Right atrium auricular region (tissue), 2 donors: ENCODE measurements at places on chromosomes 7 and 10. TPM values are rescaled to one million over a fixed set of nuclear protein-coding genes. Genes with fewer than 3 reads are reported as not detected.
A peak's percentile ranks its signal among the peaks of the same experiment; 100 is the strongest.

The FRMD4A gene
- 15.9 TPM for total RNA-seq

The HIF1AN gene
- total RNA-seq: 11.3 TPM

The CRHR2 gene
- 0.47 TPM for total RNA-seq

The SLC4A2 gene
- total RNA-seq: 114 TPM

The NPY4R gene
- total RNA-seq: not detected

- H3K27me3 ChIP-seq: no peaks in the 10 kb centered on the region
- H3K4me1 ChIP-seq: no peaks in the 10 kb centered on the region
- H3K36me3 ChIP-seq: no peaks in the 10 kb centered on the region
- no peak overlapping the region for H3K4me3 ChIP-seq
- no peak overlapping the region for H3K27ac ChIP-seq
Measured at GRCh38 chr7:88291398-88292173, 15.1 kb downstream of the STEAP4 start.

DNA sequence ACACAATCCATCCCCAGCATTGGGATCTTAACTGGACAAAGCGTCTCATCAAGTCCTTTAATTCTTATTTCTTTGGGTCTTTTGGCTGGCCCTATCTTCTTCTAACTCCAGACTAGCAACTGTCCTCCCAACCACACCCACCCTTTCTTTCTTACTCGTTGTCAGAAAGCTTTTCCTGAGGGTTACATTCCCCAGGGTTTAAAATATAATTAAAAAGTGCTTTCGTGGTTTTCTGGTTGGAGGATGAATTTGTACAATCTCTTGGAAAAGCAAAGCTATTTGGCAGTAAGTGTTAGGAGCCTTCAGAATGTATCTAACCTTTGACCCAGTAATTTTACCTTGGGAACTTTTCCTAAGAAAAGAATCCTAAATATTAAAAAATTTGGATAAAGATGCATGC, 10.4 kb upstream of the ITGB8 start:
- no peaks in the 10 kb centered on the region for H3K4me1 ChIP-seq
- no peak overlapping the region for H3K4me3 ChIP-seq
- no peak for DNase-seq
- no peaks in the 10 kb centered on the region for H3K27me3 ChIP-seq

DNA sequence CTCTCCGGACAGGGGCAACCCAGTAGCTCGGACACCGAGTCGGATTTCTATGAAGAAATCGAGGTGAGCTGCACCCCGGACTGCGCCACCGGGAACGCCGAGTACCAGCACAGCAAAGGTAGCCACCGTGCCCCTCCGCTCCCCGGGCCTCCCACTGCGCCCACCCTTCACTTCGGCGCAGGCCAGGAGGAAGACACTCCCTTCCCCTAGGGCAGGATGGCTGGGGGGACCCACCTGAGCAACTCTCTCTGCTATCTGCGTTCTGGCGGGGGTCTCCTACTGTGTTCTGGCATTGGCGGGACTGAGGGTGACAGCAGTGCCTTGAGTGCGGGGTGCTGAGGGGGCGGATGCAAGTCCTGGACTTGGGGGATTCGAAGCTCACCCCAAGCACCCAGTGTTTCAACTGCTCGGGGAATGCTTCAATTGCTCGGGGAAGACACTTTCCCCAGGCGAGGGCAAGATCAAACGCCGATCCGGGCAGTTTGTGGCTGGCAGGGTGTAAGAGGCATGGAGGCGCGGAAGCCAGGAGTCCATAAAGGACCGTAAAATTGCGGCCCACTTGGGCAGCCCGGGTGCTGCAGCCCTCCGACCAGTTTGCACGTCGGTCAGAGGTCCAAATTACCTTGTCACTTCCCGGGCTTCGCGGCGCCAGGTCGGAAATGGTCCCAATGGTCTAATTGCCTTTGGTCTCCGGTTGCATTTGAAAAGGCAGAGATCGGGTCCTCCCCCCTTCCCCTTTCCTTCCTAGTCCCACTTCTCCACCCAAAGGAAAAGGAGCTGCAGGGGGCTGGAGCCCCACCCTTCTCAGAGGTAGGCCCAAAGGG, 950 bp downstream of the EVX1 start:
- H3K27me3 ChIP-seq: peaks cover 64% of the 10 kb centered on the region
- H3K27ac ChIP-seq: no peak overlapping the region
- no peaks in the 10 kb centered on the region for H3K36me3 ChIP-seq
- H3K4me1 ChIP-seq: peaks cover 52% of the 10 kb centered on the region
- DNase-seq: no peak

DNA sequence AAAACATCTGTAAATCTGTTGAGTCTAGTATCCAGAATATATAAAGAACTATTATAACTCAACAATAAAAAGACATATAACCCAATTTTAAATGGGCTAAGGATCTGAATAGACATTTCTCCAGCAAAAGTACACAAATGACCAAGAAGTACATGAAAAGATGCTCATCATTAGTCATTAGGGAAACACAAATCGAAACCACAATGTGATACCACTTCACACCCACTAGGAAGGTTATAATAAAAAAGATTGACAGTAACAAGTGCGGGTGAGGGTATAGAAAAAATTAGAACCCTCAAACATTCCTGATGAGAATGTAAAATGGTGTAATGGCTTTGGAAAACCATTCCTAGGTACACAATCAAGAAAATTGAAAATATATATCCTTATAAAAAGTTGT, 4.1 kb downstream of the XPNPEP1 start:
- H3K27ac ChIP-seq: no peak overlapping the region
- no peak for DNase-seq
- no peaks in the 10 kb centered on the region for H3K36me3 ChIP-seq
- no peak overlapping the region for H3K4me3 ChIP-seq

DNA sequence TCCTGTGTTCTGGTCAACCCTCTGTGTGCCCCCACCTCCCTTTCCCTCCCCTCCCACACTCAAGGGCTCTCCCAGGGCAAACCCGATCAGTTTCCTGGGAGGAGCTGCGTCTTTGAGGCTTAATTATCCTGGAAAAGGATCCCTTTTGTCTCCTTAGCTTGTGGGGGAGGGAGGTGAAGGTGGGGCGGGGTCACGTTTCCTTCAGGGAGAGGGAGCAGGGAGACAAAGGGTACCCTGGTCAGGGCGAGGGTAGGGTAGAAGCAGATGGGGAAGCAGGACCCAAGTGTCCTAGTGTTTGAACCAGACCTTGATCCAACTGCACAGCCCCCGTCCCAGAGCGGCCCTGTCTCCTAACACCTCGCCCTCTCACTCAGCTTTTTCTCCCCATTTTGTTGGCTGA, 90.1 kb downstream of the HIF1AN start:
- peaks cover 11% of the 10 kb centered on the region for H3K27me3 ChIP-seq
- no peak for DNase-seq
- H3K4me1 ChIP-seq: no peaks in the 10 kb centered on the region
- no peak overlapping the region for H3K27ac ChIP-seq
- H3K36me3 ChIP-seq: no peaks in the 10 kb centered on the region

- H3K27me3 ChIP-seq: no peaks in the 10 kb centered on the region
- H3K27ac ChIP-seq: no peak overlapping the region
- H3K4me3 ChIP-seq: no peak overlapping the region
Measured at GRCh38 chr10:93268021-93268420, 194.3 kb downstream of the CYP26A1 start.

DNA sequence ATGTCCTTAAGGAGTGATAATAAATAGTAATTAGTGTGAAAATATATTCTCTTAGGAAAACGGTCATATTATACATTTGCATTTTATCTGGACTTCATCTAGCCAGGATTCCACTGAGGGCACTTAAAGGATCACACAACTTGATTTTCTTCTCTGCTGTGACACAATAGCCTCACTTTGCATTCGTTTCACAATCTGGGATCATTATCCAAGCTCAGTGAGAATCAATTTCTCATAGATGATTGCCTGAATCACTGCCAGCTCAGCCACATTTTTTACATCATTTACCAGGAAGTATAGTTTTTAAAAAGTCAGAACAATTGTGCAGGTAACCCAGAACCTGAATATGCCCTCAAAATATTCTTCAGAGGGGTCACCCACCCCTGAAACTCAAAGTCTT, 68.9 kb downstream of the PTPRZ1 start:
- no peaks in the 10 kb centered on the region for H3K27me3 ChIP-seq
- H3K4me1 ChIP-seq: no peaks in the 10 kb centered on the region
- H3K4me3 ChIP-seq: no peak overlapping the region
- DNase-seq: no peak

DNA sequence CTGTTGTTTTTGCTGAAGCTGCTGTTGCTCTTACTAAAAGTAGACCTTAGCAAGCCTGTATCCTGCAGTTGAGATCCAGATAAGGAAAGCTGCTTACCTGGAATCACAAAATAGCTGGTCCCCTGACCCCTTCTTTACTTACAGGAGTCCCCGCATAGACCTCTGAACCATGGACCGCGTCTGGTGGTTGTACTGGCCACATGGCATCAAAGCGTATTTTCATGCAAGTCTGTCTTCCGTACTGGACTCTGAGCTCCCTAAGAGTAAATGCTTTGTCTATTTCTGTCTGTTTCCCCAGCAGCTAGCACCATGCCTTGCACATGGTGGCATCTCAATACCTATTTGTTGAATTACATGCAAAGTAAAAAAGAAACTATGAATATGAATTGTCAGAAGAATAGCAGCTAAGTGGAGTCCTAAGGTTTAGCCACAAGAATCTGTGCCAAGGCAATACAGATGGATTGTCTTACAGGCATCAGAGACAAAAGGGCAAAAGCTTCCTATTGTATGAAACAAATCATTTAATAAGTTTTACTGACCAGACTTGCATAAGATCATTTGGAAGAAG, 159.2 kb downstream of the PAXIP1 start:
- H3K36me3 ChIP-seq: no peaks in the 10 kb centered on the region
- no peaks in the 10 kb centered on the region for H3K27me3 ChIP-seq
- DNase-seq: no peak

DNA sequence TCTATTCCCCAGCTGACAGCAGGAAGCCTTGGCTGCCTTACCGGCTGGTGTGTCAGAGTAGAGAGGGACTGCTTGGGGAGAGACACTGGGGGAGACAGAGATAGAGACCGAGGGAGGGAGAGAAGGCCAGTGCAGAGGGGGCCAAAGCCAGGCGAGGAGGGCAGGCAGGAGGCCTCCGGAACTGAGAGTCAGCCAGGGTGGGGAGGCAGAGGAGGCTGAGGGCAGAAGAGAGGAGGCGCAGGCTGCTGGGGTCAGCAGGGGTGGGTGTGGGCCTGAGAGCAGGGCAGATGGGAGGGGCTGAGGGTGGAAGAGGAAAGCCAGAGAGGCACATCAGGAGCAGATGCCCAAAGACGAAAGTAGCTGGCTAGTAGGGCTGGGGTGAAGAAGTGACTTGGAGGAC, 57.2 kb upstream of the PAX2 start:
- H3K4me3 ChIP-seq: no peak overlapping the region
- H3K36me3 ChIP-seq: no peaks in the 10 kb centered on the region
- H3K27me3 ChIP-seq: peaks cover 14% of the 10 kb centered on the region
- DNase-seq: no peak

DNA sequence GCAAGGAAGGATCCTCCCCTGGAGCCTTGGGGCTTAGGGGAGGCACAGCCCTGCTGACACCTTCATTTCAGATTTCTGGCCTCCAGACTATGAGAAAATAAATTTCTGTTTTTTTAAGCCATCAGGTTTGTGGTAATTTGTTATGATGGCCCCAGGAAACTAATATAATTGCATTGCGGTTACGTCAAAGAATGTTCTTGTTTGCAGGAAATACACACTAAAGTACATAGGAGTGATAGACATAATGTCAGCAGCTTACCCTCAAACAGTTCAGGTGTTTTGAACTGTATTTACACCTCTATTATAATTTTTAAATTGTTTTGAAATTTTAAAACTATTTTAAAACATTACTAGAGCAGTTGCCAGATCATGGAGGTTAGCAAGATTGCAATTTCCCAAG, 12.6 kb upstream of the FHIP2A start:
- no peak overlapping the region for H3K4me3 ChIP-seq
- H3K36me3 ChIP-seq: no peaks in the 10 kb centered on the region
- H3K27ac ChIP-seq: no peak overlapping the region

DNA sequence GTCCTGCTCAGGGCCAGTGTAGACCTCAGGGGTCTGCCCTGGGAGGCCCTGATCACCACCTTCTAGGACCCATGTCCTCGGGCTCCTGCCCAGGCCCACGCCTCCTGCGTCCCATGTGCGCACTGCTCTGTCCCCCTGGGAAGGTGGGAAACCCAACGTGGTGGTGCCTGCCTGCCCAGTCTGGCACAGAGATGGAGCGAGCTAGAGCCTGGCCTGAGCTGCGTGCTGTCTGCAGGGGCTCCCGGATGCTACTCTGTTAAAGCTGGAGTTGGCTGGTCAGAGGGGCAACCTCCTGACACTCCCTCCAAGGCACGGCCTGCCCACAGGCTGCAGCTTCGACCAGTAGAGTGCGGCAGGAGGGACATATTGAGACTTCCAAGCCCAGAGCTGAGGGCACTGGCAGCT, 171.7 kb downstream of the DNAJB6 start:
- H3K27ac ChIP-seq: no peak overlapping the region
- H3K36me3 ChIP-seq: no peaks in the 10 kb centered on the region
- no peaks in the 10 kb centered on the region for H3K27me3 ChIP-seq
- peak; percentile 18 for DNase-seq
- no peak overlapping the region for H3K4me3 ChIP-seq

DNA sequence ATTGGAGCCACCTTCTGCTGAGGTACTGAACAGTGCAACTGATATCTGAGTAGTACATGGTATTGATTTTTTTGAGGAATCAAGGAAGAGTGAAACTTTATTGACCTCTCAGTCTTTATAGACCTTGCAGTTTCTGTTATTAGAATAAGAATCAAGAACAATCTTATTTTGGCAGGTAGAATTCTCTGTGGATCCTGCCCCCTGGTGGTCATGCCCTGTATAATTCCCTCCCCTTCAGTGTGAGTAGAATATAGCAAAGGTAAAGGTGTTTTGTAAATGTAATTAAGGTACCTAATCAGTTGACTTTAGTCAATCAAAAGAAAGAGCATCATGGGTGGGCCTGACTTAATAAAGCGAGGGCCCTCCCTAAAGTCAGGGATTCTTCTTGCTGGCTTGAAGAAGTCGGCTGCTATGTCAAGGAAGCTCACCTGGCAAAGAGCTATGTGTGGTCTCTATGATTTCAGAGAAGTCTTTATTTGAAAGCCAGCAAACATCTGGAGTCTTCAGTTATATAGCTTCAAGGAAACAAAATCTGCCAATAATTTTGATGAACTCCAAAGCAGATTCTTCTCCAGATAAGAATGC, 142.8 kb downstream of the LSM5 start:
- H3K4me1 ChIP-seq: no peaks in the 10 kb centered on the region
- no peaks in the 10 kb centered on the region for H3K36me3 ChIP-seq
- no peak overlapping the region for H3K27ac ChIP-seq
- no peak overlapping the region for H3K4me3 ChIP-seq
- no peaks in the 10 kb centered on the region for H3K27me3 ChIP-seq
- DNase-seq: no peak

- no peaks in the 10 kb centered on the region for H3K36me3 ChIP-seq
- no peak overlapping the region for H3K4me3 ChIP-seq
- no peak overlapping the region for H3K27ac ChIP-seq
- H3K27me3 ChIP-seq: no peaks in the 10 kb centered on the region
- H3K4me1 ChIP-seq: no peaks in the 10 kb centered on the region
- no peak for DNase-seq
Measured at GRCh38 chr7:34454381-34454780, 203.6 kb upstream of the NPSR1 start.

- peak; percentile 77 for DNase-seq
- peak overlapping the region; percentile 2 for H3K4me3 ChIP-seq
- no peaks in the 10 kb centered on the region for H3K36me3 ChIP-seq
- H3K27me3 ChIP-seq: no peaks in the 10 kb centered on the region
- H3K4me1 ChIP-seq: peaks cover 11% of the 10 kb centered on the region
Measured at GRCh38 chr10:3935141-3935540, 150.1 kb upstream of the KLF6 start.

GRCh38 chr7:43248961-43249822, 136.7 kb downstream of the HECW1 start:
- no peaks in the 10 kb centered on the region for H3K36me3 ChIP-seq
- no peak overlapping the region for H3K4me3 ChIP-seq
- H3K4me1 ChIP-seq: no peaks in the 10 kb centered on the region
- no peaks in the 10 kb centered on the region for H3K27me3 ChIP-seq
- H3K27ac ChIP-seq: no peak overlapping the region
